SK-N-MC (cell line): ENCODE measurements at places on chromosomes 6 and 20.

- no peak for DNase-seq
Measured at GRCh38 chr20:5528261-5528660, 211.5 kb upstream of the PROKR2 start.

DNA sequence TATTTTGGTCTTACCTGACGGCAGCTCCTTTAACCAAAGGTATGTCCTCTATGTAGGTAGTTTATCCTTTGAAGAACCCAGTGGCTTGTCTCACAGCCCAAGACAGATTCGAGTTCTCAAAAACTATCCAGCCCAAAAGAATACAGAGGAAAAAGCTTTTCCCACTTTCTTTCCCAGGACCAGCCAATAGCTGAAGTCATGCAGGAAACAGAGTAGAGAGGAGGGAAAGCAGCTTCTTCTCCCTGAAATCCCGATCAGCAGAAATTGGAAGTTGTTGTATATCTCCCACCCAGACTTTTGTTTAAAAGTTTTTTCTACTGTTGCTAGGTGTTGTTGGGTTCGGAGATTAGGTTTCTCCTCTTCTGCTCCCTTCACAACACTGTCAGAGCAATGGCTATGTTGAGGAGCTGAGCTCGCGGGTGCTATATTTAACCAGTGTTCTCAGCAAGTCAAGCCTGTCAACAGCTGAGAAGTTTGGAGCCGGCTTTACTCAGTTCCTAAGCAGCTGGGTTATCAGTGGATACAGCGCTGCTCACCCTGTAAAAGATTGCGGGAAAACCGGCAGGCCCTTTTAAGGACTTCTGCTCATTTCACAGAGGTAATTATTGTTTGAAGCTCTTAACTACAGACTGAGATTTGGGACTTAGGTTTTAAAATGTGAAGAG, at the start of gene FILIP1:
Gene FILIP1, minus strand, starts transcription at position 401 of the 665 bp plus-strand sequence. CDS start 78,828 bp downstream, outside the sequence.
- DNase-seq, result no peak

DNA sequence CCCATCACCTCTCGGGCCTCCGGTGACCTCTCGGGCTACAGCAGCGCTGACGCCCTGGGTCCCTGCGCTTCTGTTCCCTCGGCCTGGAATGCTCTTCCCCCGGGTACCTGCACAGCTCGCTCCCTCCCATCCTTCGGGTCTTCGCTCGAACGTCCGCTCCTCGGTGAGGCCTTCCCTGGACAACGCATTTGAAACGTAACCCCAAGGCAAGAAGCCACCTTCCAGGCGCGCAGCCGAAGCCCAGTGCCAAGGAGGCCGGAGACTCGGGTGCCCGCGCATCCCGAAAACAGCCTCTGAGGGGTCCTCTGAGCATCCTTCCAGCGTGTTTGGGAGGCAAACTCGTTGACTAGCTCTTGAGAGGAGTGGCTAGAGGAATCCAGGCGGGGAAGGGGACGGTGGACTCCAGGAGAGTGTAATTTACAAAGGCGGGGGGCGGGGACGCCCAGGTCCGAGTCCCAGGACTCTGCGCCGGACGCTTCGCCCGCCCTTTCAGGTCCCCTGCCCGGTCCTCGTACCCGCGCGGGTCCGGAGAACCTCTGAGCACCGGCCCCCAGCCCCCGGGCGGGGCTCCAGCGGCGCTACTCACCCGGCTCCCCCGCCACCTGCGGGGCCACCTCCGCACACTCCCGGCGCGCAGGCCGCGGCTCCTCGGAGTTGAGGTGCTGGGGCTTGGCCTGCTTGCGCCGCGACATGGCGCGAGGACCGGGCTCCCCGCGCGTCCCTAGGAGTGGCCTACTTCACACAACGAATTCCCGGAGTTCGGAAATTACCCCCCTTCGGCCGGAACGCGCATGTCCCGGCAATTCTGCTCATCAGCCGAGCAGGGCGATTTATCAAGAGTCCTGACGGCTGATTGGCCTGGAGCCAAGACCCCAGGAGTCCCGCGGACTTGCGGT, 86.8 kb downstream of the ZFP64 start:
- no peak for DNase-seq

DNA sequence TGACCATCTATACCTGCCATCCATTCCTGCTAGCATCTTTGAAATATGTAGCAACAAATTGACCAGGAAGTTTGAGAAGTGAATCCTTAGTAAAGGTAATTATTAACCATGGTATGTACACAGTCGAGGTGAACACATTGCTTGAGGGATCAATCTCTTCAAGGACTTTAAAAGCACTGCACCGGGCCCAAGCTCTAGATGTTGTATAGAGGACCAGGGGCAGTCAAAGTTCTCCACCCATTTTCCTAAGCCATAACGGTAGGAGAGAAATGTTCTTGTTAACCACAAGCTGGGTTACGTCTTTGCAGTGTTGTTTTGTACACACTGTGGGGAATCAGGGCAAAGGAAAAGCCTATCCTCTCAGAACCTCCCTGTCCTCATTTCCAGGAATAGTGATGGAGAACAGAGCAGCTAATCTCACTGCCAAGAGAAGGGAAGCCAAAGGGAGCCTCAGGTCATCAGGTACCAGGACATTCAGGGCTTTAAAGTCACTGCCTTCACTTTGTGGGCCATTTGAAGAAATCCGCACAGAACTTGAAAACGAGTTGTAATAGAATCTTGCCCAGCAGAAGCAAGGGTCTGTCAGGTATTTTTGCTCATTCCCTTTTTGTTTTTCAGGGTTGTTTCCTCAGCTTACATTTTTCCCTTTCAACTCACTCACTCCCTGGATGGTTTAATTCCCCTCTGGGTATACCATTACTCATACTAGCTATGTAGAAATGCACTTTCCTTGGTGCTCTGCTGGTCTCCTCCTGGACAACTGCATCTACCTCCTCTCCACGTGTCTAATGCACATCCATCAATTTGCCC, 5.3 kb upstream of the PM20D2 start:
- DNase-seq, result no peak

- no peak for DNase-seq
Measured at GRCh38 chr6:116764961-116765841, at the start of gene FAM162B. Gene FAM162B (minus strand): TSS chr6:116765719. CDS start chr6:116765576, 143 bp downstream.

GRCh38 chr6:114068771-114069170, 97.8 kb upstream of the HDAC2 start:
- DNase-seq, result no peak

DNA sequence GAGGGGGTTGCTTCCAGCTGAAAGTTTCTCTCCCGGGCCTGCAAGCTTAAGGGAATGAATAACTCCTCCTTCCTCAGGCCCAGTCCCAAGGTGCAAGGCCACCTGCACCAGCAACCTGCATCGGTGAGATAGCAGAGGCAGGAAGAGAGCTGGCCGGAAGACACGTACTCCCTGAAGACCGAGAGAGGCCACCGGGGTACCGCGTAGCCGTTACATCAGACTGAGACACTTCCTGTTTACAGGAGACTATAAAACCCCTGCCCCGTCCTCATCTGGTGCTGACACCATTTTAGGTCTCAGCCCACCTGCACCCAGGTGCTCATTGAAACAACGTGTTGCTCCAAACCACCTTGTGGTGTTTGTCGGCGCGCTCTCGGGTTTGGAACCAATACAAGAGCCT, 60.5 kb upstream of the PRND start:
- no peak for DNase-seq

DNA sequence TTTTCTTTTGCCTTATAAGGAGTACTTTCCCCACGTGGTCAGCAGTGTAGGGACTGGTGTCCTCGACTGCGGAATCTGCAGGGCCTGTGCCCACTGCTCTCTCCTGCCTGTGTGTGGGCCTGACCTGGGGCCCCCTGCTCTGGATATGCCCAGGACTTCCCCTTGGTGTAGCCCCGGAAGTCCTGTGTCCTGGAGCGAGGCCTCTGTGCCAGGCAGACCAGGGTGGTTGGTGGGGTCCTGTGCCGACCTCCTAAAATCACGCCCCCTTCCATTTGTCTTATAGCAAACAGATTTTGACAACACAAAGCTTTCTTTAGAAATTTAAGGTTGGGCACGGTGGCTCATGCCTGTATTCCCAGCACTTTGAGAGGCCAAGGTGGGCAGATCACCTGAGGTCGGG, 64.2 kb downstream of the DLL1 start:
- DNase-seq, result no peak

- DNase-seq, result no peak
Measured at GRCh38 chr20:46195264-46196036, 77.3 kb downstream of the CD40 start.
